ENCODE measurements at places on chromosomes 2 and 18.

GRCh38 chr2:199677881-199678280 lies 173.1 kb downstream of the FTCDNL1 start:
- DNase-seq: no peak

- no peak for DNase-seq
Observed at GRCh38 chr18:12036201-12036751, 55.0 kb downstream of the IMPA2 start.

- no peak for DNase-seq
Observed at GRCh38 chr2:238847419-238847801, 475 bp upstream of the TWIST2 start.

DNA sequence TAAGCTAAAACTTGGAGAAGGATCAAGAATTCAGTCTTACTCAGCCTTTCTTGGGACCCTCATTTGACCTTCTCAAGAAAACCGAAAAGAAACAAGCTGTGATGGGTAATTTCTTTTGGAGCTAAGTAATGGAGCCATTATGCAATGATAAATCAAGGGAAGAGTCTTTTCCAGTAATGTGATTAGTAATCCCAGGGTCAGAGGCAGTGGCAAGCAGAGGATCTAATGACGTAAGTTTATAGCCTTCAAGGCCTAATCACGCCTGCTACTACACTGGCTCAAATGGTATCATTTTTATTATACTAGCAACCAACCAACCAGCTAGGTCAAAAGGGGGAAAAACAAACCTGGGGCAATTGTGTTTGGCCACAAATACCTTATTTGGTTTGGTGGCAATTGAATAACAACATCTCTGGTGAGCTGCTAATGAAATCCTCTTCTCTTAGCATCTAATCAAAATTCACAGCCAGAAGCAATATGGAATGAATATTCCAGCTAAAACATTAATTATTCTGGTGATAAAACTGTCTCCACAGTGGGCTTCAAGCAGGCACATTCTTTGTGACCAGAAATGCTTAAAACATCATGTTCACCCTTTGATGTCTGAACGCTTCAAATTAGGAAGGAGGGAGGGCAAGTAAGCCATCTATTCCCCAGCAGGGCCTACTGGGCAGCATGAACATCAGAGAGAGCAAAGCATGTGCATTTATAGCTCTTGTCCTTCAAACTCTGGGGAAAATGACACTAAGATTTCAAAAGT lies 114.9 kb upstream of the SULT1C3 start:
- DNase-seq: no peak

DNA sequence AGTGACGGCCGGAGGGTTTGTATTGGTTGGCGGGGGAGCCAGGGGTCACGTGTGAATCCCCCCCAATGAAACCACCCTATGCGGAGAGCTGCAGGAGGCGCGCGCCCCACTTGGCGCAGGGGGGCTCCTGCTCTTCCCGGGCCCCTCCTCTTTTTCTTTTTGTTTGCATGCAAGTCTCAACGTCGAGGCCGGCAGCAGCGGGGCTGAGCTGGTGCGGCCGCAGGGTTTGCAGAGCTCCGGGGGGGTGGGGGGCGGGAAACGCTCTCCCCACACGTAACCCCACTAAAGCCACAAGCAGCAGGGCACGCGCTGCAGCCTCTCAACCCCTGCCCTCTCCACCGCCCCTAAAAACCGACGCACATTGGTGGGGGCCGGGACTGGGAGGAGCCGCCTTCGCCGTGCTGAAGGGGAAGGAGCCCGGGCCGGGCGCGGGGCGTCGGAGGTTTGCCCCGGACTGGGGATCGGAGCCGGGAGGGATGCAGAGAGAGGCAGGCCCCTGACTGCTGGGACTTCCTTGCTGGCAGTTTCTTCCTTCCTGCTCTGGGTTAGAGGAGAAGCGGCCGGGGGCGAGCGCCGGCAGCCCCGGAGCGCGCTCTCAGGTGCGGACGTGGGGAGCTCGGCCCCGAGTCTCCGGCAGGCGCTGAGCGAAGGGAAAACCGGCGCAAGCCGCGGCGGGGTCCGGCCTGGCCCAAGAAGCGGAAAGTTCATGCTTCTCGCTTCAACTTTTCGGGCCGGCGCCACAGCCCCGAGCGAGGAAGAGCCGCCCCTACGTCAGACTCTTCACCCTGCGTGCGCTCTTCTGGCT lies 864 bp downstream of the LBH start:
- DNase-seq: peak; percentile 42

- no peak for DNase-seq
Observed at GRCh38 chr2:50347358-50348044, 684.4 kb downstream of the NRXN1 start.

DNA sequence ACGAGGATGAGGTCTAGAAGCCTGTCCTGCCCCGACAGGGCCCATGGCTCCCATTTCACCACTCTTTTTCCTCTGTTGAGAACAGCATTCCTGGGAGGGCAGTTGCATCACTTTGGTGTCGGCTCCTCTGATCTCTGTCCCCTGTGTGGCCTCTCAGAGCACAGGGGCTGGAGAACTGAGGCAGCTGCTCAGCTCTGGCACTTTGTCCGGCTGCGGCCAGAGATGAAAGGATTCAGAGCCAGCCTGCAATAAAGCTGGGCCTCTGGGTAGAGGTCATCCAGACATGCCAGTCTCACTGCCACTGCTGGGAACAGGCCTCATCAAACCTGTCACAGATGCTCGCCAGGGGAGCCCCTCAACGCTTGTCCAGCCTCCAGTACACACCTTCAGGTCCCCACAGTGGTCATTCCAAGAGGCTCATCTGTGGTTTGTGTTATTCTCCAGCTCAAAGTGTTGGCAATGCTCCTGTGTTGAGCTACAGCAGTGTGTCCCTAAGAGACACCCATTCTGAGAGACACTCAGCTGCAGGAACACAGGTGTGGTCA lies 13.1 kb upstream of the ROCK2 start:
- no peak for DNase-seq

- no peak for DNase-seq
Observed at GRCh38 chr2:206824087-206824618, 58.7 kb downstream of the FASTKD2 start.

DNA sequence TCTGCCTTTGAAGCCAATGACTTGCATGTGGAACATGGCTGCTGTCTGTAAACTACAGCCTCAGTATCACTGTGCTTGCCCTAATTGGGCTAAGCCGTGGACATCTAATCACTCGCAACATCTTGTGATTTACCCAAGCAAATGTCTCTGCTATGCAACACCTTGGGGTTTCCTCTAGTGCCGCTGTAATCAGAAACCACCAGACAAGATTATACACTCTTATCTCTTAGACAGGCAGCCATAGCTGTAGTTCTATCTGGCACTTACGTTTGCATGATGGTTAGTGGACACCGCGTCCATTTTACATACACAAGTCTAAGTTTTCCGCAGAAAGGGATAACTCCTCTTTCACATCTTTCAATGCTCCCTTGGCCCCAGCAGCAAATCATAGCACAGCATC lies 204.3 kb upstream of the CCDC68 start:
- DNase-seq: no peak

- DNase-seq: no peak
Observed at GRCh38 chr2:348361-348916, 60.5 kb upstream of the ALKAL2 start.

DNA sequence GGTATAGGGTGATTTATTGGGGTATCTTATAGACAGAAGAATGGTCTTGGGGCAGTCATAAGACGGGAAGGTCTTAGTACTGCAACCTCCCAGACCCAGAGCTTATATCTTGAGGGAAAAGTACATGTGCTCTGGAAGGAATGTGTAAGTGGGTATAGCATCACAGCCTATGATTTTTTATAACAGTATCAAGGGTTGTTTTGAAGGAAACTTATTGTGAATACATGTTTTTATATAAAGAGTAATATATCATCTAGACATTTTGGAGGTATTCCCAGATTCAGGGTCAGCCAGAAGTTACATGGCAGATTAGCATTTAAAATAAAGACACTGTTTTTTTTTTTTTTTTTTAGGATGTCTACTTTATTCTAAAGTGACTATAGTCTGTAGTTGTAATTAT lies 47.6 kb upstream of the STON1 start:
- DNase-seq: no peak

- no peak for DNase-seq
Observed at GRCh38 chr2:21687589-21687988, 563.8 kb downstream of the TDRD15 start.

GRCh38 chr18:5918205-5918858 lies 23.0 kb upstream of the TMEM200C start:
- no peak for DNase-seq

DNA sequence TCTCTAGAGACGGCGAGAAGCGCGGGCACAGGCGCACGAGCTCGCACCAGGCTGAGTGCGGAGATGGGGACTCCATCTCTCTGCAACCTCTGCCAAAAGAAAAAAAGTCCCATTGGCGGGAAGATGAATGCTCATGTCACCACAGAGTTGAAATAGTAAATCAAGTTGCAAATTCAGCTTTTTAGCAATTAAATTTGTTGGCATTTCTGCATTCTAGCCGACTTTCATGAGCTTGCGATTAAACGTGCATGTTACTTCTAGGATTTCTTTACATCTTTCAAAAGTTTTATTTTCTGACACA lies 588 bp downstream of the CHAC2 start:
- DNase-seq: no peak

DNA sequence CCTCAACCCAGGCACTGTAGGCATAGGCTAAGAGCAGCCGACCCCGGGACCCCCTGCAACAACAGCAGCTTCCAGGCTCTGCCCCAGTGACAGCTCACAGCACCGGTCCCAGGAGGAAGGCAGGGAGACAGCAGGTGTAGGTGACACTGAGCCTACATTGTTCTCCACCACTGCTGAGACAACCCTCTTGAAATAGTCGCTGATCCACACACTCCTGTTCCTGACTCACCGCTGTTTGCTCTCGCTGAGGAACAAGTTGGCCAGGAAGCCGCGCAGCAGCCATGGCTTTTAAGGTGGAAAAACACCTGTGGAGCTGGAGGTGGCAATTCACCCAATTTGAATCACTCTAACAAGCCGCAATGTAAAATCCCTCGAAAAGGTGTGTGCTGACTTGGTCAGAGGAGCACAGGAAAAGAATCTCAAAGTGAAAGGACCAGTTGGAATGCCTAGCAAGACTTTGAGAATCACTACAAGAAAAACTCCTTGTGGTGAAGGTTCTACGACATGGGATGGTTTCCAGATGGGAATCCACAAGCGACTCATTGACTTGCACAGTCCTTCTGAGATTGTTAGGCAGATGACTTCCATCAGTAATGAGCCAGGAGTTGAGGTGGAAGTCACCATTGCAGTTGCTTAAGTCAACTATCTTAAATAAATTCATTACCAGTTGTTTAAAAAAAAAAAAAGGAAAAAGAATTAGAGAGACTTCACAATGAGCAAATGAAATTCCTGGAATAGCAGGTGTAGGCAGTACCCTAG lies 167.5 kb downstream of the ARL4C start:
- no peak for DNase-seq

GRCh38 chr2:152627351-152627957 lies 89.8 kb downstream of the PRPF40A start:
- DNase-seq: no peak

DNA sequence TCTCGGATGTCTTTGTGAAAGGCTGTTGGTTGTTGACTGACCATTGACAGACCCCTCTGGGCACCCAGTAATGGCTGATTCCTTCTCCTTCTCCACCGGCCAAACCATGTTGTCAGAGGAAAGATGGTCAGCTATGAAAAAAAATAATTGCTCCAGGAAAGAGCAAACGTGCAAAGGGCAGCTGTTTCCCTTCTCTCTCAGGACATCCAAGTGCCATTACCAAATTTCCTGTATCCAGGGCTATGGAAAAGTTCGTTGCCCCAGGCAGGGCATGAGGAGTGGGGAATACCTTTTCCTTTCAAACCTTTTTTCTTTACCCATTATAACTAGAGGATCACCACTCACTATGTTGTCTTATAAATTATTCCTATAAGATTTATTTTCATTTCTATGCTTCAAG lies 321.5 kb upstream of the HNRNPA3 start:
- DNase-seq: no peak

GRCh38 chr2:974502-974901 lies 23.9 kb downstream of the SNTG2 start:
- DNase-seq: no peak

GRCh38 chr18:45116116-45116515 lies 435.4 kb downstream of the SETBP1 start:
- DNase-seq: no peak

- no peak for DNase-seq
Observed at GRCh38 chr2:241041589-241042158, 43.3 kb downstream of the SNED1 start.

- no peak for DNase-seq
Observed at GRCh38 chr2:102103992-102104871, 38.3 kb upstream of the IL1R1 start.

GRCh38 chr2:151261977-151262291 lies 271 bp upstream of the RBM43 start:
- no peak for DNase-seq

- DNase-seq: no peak
Observed at GRCh38 chr2:221518935-221519625, 53.0 kb downstream of the EPHA4 start.

DNA sequence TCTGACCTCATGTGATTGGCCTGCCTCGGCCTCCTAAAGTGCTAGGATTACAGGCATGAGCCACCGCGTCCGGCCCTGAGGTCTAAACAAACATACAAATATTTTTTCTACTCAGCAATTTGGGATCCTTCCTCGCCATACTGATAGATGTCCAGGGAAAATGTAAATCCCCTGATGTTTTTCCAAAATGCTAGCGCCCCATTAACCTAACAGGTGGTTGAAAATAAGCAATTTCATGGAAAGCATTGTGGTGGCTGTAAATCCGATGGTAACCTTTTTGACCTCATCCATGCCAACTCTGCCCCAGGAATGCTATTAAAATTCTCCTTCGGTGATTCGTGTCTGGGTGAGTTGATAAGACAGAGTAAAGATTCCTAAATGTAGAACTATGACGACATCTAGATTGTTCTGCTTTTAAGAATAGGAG lies 19.3 kb downstream of the GEMIN6 start:
- no peak for DNase-seq

- DNase-seq: no peak
Observed at GRCh38 chr2:239339241-239339640, 61.6 kb downstream of the HDAC4 start.

- DNase-seq: no peak
Observed at GRCh38 chr2:74188018-74188601, 9.4 kb upstream of the MOB1A start.

DNA sequence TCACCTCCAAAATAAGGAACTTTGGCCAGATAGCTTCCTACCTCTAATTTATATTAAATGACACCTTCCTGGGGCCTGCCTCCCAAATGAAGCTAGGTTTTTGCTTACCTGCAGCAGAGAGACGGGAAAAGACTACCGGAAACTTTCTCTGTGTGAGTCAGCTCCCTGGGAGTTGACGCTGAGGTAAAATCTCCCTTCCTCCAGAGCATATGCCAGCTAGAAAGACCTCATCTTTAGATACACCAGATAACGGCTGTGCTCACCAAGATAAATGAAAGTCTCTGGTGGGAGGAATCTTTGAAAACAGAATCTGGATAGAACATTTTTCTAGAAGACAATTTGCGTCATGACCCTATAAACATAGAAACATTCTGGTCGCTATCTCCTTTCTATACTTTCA lies 99.7 kb upstream of the RFX8 start:
- no peak for DNase-seq

DNA sequence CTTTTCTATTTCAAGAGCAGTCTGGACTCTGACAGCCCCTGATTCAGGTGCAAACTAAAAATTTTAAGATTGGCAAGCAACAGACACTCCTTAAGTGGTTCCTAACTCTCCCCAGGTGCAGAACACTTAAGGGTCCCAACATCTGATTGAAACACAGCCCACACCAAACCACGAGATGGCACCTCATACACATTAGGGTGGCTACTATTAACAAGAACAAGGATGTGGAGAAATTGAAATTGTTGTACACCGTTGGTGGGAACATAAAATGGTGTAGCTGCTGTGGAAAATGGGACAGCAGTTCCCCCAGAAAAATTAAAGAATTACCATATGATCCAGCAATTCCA lies 82.3 kb downstream of the POLR1A start:
- DNase-seq: no peak

- no peak for DNase-seq
Observed at GRCh38 chr2:230840301-230840700, 24.4 kb upstream of the ITM2C start.
